A549 treated with CORT108297 at 1 μM for 4 hours (cell line): ENCODE measurements at places on chromosomes 7 and 10. TPM values are rescaled to one million over a fixed set of nuclear protein-coding genes. Genes with fewer than 3 reads are reported as not detected.

Gene EBLN1
- 0.07 to 0.21 TPM in 2 of 5 replicates, not detected in the others for total RNA-seq

Gene SFRP5
- 1.2 to 2.8 TPM (median 2.4 TPM) in 5 replicates for total RNA-seq

Gene ZNF775
- 4.6 to 7.6 TPM (median 6.5 TPM) in 5 replicates for total RNA-seq

Gene EPO
- total RNA-seq: not detected in 5 replicates

Gene DENND10
- total RNA-seq: 46.8 to 63.6 TPM (median 58.5 TPM) in 5 replicates

Gene TAS2R3
- total RNA-seq: not detected in 5 replicates
